Uterus (tissue), 4 donors: ENCODE measurements at places on chromosomes 11 and 22.

DNA sequence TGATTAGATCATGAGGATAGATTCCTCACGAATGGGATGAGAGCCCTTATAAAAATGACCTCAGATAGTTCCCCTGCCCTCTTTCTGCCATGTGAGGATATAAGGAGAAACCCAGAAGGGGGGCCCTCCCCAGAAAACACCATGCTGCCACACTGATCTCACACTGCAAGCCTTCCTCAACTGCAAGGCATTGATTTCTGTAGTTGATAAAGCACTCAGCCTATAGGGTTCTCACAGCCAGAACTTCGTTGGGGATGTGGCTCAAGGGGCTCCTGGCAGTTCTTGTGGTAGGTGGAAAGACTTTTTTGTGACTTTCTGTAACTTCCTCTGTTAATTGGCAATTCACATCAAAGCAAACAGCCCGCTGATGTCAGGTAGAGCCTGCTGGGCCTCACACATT lies 108.9 kb downstream of the CD44 start:
- DNase-seq: no peak

DNA sequence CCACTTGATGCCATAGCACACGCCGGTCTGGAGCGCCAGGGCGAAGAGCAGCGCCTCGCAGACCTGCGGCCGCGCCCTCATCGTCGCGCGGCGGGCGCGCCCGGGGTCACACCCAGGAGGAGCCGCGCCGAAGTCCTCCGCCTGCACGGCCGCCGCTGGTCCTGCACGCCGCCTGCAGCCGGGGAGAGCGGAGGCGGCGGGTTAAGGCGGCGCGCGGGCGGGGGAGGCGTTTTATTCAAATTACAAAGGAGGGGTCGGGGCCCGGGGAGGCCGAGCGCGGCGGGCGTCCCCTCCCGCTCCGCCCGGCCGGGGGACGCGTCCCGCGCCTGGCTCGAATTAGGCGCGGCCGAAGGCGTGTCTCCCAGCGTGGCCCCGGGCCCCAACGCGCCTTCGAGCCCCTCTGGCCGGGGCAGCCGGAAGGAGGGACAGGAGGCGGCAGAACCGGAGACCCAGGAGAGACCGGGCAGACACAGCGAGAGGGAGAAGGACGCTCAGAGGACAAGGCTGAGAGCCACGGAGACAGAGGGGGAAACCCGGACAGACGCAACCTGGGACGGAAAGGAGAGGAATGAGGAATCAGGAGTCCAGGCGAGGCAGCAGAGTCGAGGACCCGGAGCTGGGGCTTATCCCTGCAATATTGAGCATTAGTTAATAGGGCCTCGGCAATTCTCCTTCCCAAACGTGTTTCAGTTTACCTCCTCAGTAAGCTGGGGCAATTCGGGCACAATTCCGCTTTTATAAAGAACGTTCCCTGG lies at the start of gene WNT11:
Gene WNT11 (minus strand): TSS at position 176 of the 755 bp plus-strand sequence. CDS start 95 bp downstream, at position 81.
- peak; percentile 61 for DNase-seq

DNA sequence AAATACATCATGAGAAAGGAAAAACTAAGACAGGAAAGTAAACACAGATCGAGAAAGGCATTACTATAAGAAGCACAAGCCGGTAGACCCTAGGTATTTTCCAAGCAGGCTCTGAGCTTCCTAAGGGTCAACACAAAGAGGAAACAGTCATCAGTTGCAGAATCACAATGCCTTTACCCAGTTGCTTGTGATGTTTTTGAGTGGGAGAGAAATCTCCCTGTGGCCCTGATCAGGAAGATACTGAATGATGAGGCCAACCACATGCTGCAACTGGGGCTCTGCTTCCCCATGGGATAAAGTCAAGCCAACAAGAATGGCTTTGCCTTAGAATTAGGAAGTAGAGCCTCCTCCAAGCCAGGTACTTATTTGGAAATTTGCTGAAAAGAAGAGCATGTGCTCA lies 132.6 kb downstream of the MICAL2 start:
- no peak for DNase-seq

- no peak for DNase-seq
Observed at GRCh38 chr11:6350043-6350442, 29.7 kb upstream of the CAVIN3 start.

DNA sequence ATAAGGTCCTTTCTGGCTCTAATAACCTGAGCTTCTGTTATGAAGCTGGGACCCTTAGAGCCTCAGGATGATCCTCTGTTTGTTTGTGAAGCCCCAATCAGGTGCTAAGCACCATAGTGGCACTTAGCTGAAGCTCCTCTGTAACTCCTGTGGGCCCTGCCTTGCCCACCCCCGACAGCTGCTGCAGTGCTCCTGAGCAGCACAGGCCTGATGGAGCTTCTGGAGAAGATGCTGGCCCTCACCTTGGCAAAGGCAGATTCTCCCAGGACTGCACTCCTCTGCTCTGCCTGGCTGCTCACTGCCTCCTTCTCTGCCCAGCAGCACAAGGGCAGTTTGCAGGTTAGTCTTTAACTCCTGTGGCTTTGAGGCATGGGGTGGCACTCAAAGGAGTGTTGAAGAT lies 19.0 kb upstream of the CCDC134 start:
- no peak for DNase-seq

DNA sequence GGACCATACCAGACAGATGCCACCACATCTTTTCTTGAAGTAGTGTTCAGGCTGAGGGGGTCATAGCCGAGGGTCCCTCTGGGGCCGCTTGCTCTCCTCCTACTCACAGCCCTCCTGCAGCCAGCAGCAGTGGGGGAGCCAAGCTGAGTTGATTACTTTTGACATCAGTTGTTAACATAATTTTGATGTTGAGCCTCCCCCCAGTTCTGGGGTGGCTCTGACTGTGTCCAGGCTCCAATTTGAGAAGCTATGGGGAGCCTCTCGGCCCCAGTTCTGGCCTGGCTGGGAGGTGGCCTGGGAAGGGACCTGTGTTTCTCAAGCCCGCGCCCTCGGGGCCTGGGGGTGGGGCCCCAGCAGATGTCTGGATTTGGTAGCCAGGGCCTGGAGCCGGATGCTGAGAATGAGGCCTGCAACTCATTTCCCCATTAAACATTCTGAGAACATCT lies 47.9 kb downstream of the KCNQ1OT1 start:
- peak; percentile 44 for DNase-seq

DNA sequence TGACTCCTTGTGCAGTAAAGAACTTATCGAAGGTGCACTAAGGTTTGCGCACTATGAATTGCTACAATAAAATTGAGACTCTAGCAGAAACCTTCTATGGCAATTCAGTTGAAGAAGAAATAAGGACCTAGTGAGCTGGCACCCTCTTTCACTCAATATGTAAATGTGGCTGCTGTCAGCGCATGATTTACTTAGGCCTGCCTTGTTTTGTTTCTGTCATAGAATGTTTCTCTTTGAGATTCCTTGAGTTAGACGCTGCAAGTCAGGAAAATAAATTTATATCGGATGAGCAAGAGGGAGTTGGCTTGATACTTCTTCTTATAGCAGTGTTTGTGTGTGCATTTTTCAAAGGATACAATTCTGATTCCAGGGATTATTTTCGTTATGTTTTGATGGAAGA lies 322.1 kb downstream of the BLID start:
- no peak for DNase-seq

GRCh38 chr11:1569251-1569780 lies 2.8 kb downstream of the DUSP8 start:
- DNase-seq: no peak

DNA sequence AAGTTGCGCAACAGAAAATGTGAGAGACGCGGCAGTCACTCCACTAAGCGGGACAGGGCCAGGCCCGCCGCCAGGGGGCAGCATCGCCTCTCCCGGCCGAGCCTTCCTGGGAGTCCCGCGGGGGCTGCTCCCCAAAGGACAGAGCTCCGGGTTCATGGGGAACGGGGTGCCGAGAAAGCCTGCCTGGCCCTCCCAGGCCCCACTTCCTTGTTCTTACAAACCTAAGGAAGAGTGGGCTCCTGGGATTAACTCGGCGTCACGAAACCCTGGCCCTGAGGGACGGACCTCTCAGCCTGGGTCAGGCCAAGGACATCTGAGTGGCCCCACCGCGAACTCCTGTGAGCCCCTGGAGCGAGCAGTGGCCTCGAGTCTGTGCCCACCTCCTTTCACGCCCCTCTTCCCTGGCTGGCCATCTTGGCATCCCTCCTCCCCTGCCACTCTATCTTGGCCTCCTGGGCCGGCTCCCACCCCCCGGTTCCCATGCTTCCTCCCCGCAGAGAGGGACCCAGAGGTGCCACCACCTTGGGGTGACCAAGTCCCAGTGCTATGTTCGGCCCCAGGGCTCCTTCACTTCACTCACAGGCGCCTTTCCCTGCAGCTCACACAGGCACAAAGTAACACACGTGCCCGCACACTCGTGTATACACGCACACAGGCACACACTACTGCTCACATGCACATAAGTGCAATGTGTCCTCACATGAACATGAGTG lies 99.9 kb upstream of the FGF3 start:
- peak; percentile 85 for DNase-seq

DNA sequence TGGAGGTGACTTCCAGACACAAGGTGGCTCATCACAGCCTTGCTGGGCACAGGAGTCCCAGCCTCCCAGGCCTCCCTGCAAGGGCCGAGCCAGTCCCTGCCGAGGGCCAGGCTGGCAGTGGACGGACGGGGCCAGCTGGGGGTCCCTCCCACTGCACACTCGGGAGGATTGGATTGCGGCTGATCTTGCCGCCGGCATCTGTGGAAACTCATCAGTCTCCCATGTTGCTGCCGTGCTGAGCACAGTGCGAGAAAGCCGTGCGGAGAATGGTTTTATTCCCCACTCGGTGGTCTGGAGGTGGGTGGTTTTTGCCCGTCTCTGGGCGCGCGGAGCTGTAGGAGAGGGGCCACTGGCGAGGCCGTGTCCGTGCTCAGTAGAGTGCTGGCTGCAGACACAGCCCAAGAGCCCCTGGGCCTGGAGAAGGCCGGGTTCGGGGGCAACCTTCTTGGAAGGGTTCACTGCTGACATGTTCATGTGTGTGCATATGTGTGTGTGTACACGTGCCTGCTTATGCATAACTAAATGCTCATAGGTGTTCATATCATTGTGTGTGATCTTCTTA lies 1246.4 kb downstream of the BRD1 start:
- DNase-seq: no peak

GRCh38 chr11:109001585-109001984 lies 336.7 kb downstream of the DDX10 start:
- no peak for DNase-seq

DNA sequence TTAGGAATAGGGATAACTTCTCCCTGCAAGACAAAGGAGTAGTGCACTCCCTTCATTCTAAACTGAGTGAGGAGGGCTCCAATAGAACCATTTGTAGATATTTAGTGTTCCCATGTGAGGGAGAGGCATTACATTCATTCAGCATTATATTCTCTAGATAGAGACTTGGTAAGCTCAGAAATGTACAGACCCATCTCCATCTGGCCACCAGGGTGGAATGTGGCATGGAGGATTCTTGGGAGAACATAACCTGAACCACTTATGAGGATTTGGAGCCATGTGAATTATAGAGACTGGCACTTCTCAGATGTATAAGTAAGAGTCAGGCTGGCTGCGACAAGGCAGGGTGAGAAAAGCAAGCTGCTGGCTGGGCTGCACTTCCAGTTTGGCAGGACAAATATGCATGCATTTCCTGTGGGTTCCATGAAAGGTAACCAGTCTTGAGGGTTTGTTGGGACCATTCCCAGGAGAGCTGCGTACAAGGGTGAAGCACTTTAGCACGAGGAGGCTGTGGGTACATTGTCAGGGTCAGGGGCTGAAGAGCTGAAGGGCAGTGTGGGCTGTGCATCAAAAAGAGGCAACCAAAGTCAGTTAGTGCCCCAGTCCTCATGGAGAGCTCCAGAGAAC lies 9.2 kb downstream of the RRP8 start:
- peak; percentile 6 for DNase-seq

GRCh38 chr11:10758957-10759356 lies 7.9 kb downstream of the CTR9 start:
- DNase-seq: no peak

DNA sequence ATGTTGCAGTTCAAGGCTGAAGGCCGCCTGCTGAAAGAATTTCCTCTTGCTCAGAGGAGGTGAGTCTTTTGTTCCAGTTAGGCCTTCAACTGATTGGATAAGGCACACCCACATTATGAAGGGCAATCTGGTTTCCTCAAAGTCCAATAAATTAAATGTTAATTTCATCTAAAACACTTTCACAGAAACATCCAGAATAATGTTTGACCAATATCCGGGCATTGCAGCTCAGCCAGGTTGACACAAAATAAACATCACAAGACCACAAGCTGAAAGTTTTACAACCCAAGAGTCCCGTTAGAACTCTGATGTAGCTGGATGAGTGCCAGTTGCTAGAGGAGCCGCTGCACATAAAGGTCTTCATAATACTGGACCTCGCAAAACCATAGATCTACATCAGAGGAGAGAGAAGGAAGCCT lies 64.9 kb upstream of the EED start:
- DNase-seq: no peak

DNA sequence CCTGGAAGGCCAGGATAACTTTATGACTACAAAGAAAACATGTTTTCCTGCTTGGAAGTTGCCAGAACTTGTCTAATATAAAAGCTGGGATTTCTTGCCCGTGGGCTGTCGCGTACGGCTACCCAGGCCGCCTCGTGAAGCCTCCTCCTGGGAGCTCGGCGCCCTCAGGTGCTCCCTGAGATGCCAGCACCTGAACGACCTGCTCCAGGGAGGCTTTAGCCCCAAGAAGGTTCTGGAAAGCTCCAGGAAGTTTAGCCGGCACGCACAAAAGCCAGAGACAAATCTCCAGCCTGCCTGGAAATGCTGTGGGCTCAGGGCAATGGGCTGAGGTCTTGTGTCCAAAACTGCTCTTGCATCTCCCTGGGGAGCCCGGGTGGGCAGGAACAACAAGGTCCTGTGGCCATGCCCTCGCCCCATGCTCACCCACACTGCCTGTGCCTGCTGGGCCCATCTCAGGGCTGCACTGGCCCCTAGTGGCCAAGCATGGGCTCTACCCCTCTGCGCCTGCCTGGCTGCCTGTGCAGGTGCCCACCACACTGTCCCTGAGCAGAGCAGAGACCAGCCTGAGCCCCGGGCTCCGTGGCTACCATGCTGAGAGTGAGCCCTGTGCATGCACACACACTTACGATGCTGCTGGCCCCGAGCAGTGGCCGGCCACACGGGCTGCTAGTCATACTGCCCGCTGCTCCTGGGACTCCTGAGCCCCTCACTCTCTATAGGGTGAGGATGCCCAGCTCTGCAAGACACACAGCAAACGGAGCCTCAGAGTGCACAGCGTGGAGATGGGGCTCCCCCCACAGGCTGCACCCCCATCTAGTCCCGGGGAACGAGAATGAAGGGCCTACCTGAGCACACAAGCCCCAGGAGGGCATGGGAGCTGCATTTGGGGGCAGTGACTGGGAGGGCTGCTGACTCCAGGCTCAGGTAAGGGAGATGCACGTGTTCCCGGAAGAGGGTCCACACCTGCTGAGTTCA lies 4.9 kb upstream of the CELSR1 start:
- peak; percentile 40 for DNase-seq
